ENCODE measurements at places on chromosomes 2 and 18.

DNA sequence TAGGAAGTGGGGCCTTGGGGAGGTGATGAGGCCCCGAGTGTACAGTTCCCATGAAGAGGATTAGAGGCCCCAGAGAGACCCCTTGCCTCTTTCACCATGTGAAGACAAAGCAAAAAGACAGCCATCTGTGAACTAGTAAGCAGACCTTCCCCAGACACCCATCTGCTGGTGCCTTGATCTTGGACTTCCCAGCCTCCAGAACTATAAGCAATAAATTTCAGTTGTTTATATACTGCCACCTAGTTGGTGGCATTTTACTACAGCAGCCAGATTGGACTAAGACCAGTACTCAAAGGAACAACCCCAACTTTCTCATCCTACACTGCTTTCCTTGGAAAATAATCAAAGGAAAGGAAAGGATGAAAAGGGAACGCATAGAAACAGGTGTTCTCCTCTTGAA lies 27.9 kb upstream of the CREG2 start:
- DNase-seq: no peak

DNA sequence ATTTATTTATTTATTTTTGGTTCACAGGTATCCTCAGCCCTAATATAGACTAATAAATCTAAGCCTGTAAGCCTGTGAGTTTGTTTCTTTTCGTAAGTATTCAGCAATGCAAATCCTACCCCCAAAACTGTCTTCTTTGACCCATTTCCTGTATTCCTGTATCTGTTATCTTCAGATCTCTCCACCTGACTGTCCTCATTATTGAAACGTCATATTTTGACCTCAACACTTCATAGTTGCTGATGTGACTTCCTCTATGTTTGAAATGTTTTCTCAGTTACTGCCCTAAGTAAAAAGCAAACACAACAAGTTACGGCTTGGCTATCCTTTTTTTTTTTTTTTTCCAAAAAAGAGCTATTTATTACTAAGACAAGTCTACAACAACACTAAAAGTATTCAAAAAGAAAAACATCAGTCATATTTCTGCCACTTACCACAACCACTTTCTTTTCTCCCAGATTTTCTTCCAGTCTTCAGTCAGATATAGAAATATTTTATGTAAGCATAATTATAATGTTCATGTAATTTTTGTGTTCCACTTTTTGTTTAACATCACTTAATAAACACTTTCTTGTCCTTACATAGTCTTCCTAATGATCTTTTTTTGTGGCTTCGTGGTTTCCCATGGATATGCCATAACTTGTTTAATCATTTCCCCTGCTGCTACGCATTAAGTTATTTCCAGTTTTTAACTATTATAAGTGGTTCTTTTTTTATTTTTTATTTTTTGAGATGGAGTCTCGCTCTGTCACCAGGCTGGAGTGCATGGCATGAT lies 45.0 kb upstream of the EML4 start:
- DNase-seq: no peak

GRCh38 chr2:136863874-136864273 lies 98.5 kb downstream of the THSD7B start:
- DNase-seq: no peak

DNA sequence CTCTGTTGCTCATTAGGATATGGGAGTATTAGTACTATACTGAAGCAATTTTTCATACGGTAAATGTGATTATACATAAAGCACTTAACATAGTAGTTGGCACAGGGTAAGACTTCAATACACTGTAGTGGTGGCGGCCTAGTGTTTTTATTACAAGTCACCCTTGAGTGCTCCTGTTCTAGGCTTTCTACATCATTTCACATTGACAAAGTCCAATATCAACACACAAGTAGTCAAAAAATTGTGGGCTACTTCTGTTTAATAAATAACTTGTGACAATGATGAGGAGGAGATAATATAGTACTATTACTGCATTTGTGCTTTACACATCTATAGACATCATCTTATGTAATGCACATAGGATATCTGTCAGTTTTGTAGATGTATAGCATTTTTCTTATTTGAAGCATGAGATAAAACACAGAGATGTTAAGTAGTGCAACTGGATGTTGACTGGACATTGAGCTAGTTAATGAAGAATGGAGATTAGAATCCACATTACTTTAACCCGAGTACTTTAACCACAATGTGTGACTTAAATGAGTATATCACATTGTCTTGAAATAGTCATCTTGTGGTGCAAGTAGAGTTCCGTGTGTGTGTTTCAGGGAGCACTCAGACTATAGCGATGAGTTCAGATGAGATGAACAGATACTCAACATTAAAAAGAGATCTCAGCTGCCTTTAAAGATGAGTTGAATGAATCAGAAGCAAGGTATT lies 134.8 kb downstream of the ZNF385B start:
- DNase-seq: no peak

GRCh38 chr18:70072678-70073077 lies 125.0 kb upstream of the CD226 start:
- peak; percentile 79 for DNase-seq

- DNase-seq: no peak
Observed at GRCh38 chr2:13584020-13584419, 867.3 kb downstream of the TRIB2 start.

DNA sequence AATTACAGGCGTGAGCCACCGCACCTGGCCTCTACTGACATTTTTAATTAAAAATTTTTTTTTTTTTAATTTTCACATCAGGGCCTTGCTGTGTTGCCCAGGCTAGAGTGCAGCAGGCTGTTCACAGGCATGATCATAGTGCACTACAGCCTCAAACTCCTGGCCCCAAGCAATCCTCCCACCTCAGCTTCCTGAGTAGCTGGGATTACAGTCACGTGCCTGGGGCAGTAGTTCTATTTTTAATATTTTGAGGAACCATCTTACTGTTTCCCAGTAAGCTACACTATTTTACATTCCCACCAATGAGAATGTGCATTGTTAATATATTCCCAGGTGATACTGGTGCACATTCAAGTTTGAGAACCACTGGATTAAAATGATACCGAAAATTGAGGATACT lies 92.7 kb downstream of the WDSUB1 start:
- DNase-seq: no peak

DNA sequence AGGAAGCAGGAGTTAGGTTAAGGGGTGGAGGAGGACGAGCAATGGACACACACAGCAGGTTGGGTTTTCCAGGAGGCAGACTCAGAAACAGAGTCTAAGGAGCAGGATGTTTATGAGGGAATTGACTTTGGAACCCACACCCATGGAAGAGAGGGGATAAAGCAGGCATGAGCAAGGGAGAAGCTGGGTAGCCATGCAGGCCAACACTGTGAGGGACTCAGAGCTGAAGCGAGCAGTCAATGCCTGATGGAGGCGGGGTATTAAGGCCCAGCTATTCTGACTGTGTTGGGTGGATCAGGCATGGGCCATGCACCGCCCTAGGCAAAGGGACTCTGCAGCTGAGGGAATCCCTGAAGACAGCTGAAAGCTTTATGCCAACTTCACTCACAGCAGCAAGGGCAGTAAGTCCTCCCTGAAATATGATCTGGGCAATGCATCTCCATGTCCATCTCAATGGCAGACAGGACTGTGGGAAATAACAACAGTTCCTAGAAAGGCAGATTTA lies 37.6 kb downstream of the TEX51 start:
- no peak for DNase-seq

DNA sequence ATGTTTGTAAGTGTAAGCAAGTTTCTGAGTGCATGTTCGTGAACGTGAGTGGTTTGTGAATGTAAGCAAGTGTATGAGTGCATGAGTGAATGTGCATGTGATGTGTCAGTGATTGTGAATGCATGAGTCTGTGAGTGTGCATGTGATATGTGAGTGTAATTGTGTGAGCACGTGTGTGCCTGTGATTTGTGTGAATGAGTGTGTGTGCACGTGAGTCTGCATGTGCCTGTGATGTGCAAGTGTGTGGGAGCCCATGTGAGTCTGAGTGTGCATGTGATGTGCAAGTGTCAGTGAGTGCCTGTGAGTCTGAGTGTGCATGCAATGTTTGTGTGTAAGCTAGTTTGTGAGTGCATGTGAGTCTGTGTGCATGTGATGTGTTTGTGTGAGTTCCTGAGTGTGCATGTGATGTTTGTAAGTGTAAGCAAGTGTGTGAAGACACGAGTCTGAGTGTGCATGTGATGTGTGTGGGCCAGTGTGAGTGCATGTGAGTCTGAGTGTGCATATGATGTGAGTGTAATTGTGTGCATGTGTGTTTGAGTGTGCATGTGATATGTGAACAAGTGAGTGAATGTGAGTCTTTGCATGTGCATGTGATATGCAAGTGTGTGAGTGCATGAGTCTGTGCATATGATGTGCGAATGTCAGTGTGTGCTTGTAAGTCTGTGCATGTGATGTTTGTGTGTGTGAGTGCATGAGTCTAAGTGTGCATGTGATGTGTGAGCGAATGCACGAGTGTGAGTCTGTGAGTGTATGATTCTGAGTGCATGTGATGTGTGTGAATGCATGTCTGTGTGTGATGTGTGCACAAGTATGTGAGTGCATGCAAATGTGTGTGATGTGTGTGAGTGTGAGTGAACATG lies 45.1 kb downstream of the COPS8 start:
- no peak for DNase-seq

DNA sequence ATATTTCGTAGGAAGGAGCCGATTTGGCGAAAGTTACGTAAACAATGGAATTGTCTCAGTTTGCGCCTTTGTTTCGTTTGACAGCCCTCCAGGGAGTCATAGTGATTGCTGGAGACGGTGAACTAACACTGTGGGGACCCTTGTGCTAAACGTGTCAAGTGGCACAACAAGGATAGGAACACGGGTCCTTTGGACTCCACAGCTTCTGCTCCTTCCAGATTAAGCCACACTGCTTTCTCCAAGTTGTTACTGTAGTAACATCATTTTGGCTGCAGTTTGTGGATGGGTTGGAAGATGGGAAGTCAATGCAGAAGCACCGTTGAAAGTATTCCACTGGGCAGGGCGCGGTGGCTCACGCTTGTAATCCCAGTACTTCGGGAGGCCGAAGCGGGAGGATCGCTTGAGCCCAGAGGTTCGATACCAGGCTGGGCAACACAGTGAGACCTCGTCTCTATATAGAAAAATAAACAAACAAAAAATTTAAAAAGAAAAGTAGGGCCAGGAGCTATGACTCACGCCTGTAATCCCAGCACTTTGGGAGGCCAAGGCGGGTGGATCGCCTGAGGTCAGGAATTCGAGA lies 636 bp upstream of the IMMT start:
- peak; percentile 80 for DNase-seq

DNA sequence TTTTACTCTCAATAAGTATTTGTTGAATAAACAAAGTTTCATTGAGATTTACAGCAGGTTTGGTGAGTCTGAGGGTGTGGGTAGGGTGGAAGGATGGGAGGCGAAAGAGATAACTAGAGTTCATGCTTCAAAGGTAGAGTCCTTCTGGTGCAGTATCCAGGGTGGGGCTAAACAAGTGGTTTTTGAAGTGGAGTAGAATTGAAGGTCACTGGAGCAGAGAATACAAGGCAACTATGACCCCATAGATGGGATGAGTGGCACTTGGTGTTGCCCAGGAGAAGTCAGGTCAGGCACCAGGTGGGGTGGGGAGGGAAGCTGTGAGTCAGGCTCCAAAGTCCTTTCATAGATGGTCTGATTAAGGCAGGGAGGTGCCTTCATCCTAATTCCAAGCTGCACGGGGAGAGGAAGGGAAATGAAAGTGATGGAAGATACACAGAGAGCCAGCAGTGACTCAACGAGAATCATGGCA lies 6.6 kb upstream of the CAB39 start:
- DNase-seq: no peak

DNA sequence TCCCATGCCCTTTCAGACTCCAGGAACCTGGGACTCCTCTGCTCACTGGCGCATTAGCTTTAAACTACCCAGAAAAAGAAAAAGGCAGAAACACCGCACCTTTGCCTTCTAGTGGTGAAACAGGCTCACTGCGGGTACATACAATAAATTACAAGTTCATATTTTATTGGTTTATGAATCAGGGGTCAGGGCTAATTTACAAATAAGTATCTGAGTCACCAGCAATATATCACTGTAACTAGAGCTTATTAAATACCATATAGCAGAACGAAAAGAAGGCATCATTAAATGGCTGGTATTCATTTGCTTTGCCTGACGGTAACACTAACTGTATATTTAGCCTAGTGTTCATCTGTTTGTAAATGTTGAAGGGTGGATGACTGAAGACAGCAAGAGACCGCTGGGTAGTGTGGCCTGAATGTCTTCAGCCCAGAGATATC lies 26.9 kb upstream of the DTNB start:
- DNase-seq: peak; percentile 62

DNA sequence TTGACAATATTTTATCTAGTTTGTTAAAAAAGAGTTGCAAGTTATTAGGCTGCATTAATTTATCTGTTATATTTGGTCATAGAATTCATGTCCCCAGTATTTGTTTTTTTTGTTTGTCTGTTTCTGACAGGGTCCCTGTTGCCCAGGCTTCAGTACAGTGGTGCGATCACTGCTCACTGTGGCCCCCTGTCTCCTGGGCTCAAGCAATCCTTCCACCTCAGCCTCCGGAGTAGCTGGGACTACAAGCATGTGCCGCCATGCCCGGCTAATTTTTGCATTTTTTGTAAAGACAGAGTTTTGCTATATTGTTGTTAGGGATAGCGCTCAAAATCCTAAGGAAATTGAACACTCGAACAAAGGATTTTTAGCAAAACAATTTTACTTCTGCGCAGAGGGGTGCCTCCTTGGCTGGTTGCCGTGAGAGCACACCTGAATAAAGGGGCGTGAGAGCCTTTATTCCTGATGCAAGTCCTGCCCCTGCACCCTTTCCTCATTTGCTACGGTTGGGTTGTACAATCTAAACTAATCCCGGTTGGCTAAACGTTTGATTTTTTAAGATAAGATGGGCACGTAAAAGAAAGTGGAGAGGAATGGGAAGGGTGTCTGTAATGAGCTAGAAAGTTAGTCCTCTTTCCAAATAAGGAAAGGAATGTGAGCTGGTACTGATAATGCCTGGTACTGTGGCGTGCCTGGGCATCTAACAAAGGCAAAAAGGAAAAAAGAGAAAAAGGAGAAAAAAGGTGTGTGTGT lies 65.5 kb downstream of the COMMD1 start:
- DNase-seq: no peak
